ENCODE measurements at places on chromosomes 11 and 22.

- DNase-seq: no peak
Measured at GRCh38 chr22:33524511-33525260, 395.6 kb downstream of the LARGE1 start.

DNA sequence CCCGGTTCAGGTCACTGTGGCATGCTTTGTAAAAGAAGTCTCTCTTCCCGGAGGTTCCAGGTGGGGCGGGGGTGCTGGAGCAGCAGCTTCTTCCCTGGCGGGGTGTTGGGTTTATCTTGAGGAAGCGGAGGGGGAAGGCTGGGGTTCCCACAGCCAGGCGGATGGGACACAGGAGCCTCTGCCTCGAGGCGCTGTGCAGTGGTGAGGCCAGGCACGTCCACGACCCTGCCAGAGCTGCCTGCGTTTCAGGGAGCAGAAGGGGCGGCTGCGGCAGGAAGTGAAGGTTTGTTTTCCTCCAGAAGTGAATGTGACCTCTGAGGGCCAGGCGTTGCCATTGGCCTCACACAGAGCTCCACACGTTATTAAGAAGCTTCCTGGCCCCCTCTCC is 20.1 kb upstream of the ADORA2A start:
- DNase-seq: no peak

DNA sequence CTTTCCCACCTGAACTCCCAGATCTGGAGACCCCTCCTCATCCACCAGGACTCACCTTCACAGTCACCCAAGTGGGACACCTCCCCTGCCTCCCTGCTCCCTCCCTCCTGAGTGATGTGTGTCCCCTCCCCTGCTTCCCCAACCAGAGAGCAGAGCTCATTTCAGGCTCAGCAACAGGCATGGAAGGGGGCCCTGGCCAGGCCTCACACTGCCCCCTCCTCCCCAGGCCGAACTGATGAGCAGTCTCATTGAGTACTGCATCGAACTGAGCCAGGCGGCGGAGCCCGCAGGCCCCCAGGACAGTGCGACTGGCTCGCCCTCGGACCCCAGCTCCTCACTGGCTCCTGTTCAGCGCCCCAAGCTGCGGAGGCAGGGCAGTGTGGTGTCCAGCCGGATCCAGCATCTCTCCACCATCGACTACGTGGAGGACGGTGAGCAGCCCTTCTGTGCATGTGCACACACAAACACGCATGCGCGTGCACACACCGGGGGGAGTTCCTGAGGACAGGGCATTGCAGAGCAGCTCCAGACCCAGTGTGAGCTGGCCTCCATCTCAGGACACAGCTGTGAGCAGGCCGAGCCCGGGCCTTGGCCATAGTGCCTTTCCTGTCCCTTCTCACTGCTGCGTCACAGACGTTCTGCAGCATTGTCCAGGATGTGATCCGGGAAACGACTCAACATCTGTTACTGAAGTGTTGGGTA is 17.8 kb upstream of the NEAT1 start:
- DNase-seq: no peak

DNA sequence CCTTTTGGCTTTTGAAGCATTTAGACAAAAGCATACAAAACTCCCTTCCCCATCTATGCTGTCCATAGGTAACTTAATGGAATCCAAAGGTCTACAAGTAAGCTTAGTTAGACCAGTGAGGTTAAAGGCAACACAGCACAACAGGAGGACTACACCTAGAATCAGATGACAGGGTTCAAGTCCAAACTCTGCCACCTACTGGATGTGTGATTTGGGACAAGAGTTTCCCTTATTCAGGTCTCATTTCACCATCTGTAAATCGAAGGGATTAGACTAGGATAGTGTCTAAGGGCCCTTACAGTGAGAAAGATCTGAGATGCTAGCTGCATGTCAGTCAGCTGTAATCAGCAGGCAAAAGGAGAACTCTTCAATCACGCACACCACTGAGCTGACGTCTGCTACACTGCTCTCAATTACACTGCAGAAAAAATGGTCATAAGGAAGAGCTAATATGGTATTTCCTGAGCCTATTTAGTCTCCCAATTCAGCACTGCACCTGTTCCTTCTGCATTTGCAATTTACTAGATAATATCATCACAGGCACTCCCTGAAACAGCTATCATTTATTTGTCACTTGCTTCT is 82.2 kb downstream of the SERGEF start:
- DNase-seq: no peak

DNA sequence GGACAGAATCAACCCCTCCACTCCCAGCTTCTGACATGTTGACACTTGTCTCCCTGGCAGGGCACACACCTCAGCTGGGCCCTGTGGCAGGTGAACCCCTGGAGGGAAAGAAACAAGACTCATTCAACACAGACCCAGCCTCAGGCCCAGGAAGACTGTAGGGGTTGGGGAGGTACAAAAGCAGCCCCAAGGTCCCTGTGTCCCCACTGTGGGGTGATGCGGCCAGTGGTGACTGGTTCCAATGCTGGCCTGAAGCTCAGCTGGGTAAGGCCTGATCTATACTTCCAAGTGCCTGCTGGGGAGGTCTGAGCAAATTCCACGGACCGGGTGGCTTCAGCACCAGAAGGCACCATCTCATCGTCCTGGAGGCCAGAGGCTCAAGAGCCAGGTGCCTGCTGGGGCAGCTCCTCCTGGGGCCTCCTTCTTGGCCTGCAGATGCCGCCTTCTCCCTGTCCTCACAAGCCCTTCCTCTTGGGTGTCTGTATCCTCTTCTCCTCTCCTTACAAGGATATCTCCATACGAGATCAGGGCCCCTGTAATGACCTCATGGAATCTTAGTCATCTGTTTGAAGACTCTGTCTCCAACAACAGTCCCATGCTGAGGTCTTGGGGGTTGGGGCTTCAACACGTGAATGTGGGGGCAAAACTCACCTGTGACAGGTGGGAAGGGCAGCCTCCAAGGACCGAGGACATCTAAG is 1492.1 kb downstream of the BRD1 start:
- no peak for DNase-seq

GRCh38 chr11:107257710-107258109 is 199.9 kb downstream of the CWF19L2 start:
- no peak for DNase-seq

DNA sequence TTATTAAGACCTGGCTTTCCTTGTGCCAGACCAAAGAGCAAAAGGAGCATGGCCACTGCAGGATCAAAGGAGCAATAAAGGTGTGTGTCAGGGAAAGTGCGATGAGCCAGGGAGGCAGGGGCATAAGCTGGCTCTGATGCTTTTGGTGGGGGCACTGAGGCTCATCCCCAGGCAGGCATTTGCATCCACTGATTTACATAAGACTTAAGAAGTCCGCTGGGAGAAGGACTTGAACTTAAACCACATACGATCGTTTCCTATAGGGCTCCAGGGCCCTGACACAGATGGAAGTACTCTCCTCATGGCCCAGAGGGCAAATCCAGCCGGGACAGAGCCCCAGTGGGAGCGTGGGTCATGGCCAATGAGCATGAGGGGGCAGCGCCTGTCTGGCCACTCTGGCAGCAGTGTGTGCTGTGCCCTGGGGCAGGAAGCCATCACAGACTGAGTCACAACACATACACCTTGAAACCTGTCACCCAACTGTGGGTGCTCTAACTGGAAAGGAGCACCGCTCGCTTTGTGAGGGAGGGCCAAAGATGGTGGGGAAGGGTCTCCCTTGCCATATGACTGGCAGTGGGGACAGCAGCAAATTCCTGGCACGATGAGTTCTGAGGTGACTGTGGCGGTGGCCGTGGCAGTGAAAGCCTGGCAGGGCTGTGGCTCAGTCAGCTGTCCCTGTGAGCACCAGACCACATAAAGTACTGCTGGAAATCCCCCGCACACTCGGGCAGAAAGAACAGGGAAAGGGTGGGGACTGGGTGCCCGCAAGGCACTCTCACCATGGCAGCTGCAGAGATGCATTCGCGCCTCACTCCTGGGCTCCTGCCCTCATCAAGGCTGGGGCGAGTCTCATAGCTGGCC is 79.4 kb upstream of the LMO1 start:
- DNase-seq: no peak

DNA sequence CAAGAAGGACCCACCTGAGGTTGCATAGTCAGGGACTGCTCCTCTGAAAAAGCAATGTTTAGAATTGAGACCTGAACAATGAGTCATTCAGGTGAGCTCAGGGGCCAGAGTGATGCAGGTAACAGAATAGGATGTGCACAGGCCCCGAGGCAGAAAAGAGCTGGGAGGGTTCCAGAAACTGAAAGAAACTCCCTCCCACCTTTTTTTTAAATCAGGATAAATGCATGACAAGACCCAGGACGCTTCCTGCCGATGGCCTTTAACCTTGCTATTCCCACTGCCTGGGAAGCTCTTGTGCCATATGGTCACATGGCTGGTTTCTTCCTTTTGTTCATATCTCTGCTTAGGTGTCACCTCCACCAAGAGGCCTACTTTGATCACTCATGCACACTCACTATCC is 214.2 kb upstream of the ZBED5 start:
- no peak for DNase-seq

DNA sequence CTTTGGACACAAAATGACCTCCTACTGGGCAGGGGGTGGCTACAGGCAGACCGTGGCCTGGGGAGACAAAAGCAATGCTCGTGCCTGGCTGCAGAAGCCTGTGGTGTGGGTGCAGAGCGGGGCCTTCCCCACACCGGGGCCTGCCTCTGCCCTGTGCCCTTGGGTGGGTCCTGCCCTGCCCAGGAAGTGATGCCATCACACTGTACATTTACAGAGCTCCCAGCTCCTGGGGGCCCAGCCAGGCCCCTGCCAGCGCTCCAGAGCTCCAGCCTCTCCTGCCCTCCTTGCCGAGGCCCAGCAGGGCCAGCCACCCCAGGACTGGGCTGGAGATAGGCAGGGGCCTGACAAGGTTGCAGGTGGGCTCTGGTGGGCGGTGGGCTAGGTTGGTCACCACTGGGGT is 40.1 kb downstream of the MUC5B start:
- DNase-seq: peak; percentile 12

- DNase-seq: peak; percentile 24
Measured at GRCh38 chr22:46537225-46537945, at the start of gene CELSR1. TSS of gene CELSR1 (minus strand) at chr22:46537620. CDS start at chr22:46537170, 450 bp downstream.

- no peak for DNase-seq
Measured at GRCh38 chr11:11208994-11209393, 144.1 kb downstream of the CSNK2A3 start.

DNA sequence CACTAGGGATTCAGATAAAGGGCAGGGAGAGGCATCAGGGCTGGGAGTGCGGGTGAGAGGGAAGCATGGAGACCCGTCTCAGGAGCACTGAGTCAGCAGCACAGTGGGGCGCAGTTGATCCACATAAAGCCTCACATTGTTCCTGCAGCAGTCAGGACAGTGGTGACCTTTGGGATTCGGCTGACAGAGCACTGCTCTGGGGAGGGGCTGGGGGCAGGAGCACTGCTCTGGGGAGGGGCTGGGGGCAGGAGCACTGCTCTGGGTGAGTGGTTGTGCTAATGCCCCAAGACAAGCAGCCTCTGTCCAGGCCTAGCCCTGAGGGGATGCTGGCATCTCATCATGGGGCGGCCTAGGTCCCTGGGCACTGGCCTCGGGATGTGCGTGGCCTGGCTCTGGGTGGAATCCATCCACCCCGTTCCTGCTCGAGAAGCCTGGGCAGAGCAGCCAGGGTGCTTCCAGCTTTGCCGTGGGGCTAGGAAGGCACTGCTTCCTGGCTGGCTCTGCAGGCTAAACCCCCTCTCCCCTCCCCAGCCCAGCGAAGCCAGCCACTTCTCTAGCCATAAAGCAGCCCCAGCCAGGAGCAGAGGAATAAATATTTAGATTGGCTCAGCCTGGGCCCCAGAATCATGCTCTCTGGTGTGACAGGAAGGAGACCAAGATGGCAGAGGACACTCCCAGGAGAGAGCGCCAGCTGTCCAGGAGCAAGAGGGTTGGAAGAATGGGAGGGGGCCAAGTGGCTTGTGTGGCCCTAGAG is 7.3 kb downstream of the OAF start:
- no peak for DNase-seq

GRCh38 chr11:21480240-21480639 is 712.6 kb upstream of the ANO5 start:
- DNase-seq: no peak

DNA sequence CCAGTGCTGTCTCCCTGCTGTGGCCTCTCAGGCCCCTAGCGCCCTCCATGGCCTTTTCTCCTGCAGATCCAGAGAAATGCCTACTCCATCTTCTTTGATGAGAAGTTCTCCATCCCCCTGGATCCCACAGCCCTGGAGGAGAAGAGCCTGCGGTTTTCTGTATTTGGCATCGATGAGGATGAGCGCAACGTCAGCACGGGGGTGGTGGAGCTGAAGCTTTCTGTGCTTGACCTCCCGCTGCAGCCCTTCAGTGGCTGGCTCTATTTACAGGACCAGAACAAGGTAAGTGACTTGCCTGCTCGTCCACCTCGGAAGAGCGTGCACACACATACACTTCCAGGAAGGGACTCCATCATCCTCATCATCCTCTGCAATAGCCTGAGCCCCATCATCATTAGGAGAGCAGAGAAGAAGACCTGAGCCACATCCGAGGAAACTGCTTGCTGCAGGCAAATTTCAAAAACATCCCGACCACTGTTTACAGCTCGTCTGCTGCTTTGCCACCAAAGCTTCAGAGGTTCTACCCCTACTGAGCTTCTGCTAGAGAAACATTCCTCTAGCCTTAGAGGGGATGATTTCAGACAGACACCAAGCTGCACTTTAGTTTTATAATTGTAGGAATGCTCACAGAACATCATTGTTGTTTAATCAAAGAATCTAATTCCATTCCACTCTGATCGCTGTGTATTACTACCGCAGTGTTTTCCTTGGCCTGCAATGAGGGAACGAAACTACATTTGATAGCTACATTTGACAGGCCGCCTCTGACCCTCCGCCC is 12.9 kb upstream of the RHOD start:
- DNase-seq: no peak

DNA sequence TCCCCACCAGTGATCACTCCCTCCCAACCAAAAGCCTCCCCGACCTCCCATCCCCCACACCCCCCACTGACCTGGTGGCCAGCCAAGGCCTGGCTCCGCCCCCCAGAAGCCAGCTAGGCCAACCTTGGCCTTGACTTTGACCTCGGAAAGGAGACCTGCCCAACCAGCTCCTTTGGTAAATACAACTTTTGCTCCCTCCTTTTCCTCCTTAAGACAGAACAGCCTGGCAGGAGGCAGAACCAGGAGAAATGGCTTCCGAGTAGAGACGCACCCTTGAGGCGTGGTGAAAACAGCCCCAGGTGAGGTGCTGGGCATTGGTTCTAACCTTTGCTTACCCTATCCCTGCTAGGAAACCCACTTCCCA is 27.0 kb downstream of the PLEKHA7 start:
- no peak for DNase-seq

- DNase-seq: peak; percentile 52
Measured at GRCh38 chr22:39343259-39344045, 6.3 kb upstream of the SYNGR1 start.

DNA sequence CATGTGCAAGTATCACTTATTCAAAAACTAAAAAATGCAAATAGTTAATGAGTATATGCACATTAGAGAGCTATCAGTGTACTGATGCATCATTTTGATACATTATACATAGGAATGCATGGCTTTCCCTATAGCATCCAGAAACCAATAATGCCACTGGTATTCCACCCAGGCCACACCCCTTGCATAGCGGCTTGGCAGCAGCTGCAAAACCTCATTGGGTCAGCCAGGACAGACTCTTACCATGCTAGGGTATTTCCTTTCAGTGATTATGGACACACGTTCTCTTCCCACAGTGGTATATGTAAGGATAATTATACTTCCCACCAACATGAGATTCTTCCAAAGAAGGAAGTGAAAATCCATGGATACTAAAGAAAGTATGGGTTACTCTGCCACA is 145.9 kb upstream of the PITPNB start:
- no peak for DNase-seq

GRCh38 chr22:41290262-41291221 is 4.6 kb upstream of the RANGAP1 start:
- DNase-seq: no peak

GRCh38 chr11:35424157-35424940 is 5.0 kb upstream of the SLC1A2 start:
- no peak for DNase-seq

GRCh38 chr11:74283580-74284180 is 27.8 kb downstream of the P4HA3 start:
- no peak for DNase-seq
